ENCODE measurements at places on chromosomes 1 and 21. TPM values are rescaled to one million over a fixed set of nuclear protein-coding genes. Genes with fewer than 3 reads are reported as not detected.

GSTM1 gene
- total RNA-seq: 47.9 TPM

TRIM58 gene
- not detected for total RNA-seq

SEMA4A gene
- total RNA-seq: 24.7 TPM

HFM1 gene
- total RNA-seq: 0.47 TPM

SAMD11 gene
- total RNA-seq: not detected

SSU72 gene
- 113 TPM for total RNA-seq

C1orf185 gene
- not detected for total RNA-seq

PKP1 gene
- not detected for total RNA-seq

MCOLN2 gene
- 15.7 TPM for total RNA-seq

UAP1 gene
- 40.6 TPM for total RNA-seq

ALX3 gene
- not detected for total RNA-seq

OR2AK2 gene
- total RNA-seq: not detected

ARL8A gene
- total RNA-seq: 33.7 TPM

MORN1 gene
- 6.6 TPM for total RNA-seq

ENTREP3 gene
- total RNA-seq: 41.1 TPM

DCST2 gene
- total RNA-seq: 0.20 TPM

KLF17 gene
- total RNA-seq: not detected

CELA3A gene
- total RNA-seq: not detected

CFAP74 gene
- 0.38 TPM for total RNA-seq

CD1D gene
- not detected for total RNA-seq

SH2D5 gene
- total RNA-seq: 1.3 TPM

PALMD gene
- not detected for total RNA-seq

NUP210L gene
- 0.07 TPM for total RNA-seq

PLD5 gene
- total RNA-seq: not detected

FCMR gene
- total RNA-seq: 51.7 TPM

GRIK1 gene
- not detected for total RNA-seq

CNKSR1 gene
- 1.4 TPM for total RNA-seq

PEAR1 gene
- total RNA-seq: 0.07 TPM

CSDE1 gene
- 496 TPM for total RNA-seq

THEM5 gene
- total RNA-seq: not detected

NPL gene
- total RNA-seq: 4.9 TPM

KLHDC7A gene
- total RNA-seq: not detected

AMY2A gene
- total RNA-seq: not detected

TSPEAR gene
- not detected for total RNA-seq

CFAP57 gene
- total RNA-seq: 0.23 TPM

PRELP gene
- not detected for total RNA-seq

CSF1 gene
- 33.3 TPM for total RNA-seq

APCS gene
- total RNA-seq: not detected

OR6K3 gene
- not detected for total RNA-seq

ASCL5 gene
- 0.29 TPM for total RNA-seq

NBPF6 gene
- not detected for total RNA-seq

YOD1 gene
- 7.5 TPM for total RNA-seq

BARHL2 gene
- not detected for total RNA-seq

LCE6A gene
- total RNA-seq: not detected

NR1I3 gene
- not detected for total RNA-seq

INSRR gene
- 0.47 TPM for total RNA-seq

TSACC gene
- 0.72 TPM for total RNA-seq

CR2 gene
- 2.1 TPM for total RNA-seq

ADCY10 gene
- 0.05 TPM for total RNA-seq

OR10T2 gene
- not detected for total RNA-seq

CD101 gene
- 3.2 TPM for total RNA-seq

RHD gene
- not detected for total RNA-seq

ST6GALNAC3 gene
- total RNA-seq: 2.7 TPM

C8B gene
- not detected for total RNA-seq

PDE4B gene
- total RNA-seq: 32.4 TPM
